ENCODE measurements at places on chromosomes 16 and 17.
A peak's percentile ranks its signal among the peaks of the same experiment; 100 is the strongest.

DNA sequence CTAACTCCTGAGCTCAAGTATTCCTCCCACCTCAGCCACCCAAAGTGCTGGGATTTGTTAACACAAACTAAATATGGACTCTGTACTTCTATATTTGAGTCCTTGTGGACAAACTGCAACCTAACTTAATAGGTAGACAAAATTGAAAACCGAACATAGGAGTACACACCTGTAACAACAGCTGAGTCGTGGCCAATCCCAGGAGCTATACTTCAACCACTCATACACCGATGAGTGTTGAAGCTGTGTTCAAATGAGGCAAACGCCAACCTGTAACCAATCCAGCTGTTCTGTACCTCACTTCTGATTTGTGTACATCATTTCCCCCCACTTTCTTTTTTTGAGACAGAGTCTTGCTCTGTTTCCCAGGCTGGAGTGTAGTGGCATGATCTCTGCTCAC is 471.5 kb upstream of the C16orf82 start:
- DNase-seq: no peak

DNA sequence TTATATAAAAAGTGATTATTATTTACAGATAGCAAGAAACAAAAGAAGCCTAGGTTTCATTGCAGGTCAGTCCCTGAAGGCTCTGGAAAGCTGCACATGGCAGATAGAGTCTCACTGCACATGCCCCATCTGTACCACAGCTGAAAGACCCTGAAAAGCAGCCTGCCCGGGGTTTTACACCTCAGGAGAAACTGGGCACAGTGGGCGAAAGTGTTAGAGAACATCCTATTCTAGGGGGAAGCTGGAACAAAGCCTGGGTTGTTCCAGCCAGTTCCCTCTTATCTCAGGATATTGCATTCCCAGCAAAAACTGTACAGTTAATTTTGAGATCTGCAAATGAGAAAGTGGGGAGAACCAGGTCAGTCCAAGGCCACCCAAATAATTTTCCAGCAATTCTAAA is 419.7 kb downstream of the CNTNAP4 start:
- DNase-seq: no peak

- DNase-seq: no peak
These were observed 4.5 kb upstream of the UNC13D start for GRCh38 chr17:75848523-75849278.

DNA sequence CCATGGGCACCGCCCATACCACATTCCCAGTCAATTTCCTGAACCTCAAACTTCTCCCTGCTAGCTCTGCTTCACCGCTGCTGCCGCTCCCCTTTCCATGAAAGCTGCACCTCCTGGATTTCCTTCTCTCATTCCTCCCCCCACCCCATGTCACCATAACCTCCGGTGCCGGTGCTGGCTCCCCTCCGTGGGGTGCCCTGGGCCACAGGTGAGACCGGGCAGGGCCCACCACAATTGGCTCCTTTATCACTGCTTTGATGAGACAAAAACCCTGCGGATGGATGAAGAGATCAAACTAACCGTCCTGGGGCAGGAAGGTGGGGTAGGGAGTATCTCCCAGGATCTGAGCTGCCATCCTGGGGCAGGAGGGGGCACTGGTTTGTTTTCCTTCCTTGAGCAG is 111.3 kb upstream of the LHX1 start:
- no peak for DNase-seq

DNA sequence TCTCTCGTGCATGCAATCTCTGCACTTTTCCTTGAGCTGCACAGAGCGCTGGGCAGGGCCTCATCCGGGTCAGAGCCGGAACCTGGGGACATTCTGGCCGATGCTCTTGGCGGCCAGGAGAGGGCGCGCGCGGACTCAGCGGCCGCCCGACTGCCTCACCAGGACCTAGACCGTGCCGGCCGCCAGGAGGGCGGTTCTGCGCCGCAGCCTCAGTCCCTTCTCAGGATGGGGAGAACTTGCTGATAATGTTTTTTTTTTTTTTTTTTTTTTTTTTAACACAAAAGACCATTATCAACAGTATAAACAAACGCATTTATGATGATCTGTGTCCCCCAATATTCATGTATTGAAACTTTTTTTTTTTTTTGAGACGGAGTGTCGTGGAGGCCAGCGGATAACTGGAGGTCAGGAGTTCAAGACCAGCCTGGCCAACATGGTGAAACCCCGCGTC is 8.1 kb upstream of the FLYWCH2 start:
- DNase-seq: peak; percentile 18

DNA sequence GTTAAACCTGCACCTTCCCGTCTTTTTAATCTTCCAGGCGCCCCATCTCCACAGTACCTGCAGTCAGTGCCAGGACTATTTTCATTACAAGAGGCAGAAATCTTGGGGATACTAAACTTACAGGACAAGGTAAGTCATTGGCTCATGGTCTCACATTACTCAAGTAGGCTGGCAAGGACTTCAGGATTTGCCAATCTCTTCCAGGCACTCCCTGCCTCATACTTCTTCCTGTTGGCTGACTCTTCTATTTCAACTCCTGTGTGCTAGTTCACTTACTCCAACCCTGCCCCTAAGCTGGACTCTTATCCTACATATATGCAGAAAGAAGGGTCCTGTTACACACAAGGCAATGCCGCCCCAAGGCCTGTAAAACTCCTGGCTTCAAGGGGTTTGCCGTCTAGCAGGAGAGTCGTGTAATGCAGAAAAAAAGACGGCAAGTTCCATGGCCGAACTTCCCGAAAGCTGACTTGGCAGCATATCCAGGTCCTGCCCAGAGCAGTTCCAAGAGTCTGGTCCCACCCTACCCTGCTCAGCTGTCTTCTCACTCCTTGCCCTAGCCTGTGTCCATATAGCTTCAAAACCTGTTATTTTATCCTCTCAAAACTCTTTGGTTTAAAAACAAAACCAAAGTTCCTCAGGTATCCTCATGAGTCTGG is 14.8 kb downstream of the ERN1 start:
- DNase-seq: no peak

DNA sequence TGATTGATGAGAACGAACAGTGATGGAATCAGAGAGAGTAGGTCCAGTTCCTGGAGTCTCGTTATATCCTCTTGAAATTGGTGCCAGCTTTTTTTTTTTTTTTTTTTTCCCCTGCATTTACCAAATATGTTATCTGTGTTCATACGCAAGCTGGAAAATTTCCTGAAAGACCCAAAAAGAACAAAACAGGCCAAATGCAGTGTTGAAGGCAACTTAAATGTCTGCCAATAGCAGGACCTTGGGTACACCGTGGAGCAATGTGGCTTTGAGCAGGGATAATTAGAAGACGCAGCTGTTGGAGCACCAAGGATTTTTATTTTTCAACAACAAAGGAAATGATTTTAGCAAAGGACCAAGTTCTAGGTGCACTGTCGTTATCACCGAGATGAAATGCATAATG is 105.0 kb downstream of the ABCC6 start:
- DNase-seq: no peak

DNA sequence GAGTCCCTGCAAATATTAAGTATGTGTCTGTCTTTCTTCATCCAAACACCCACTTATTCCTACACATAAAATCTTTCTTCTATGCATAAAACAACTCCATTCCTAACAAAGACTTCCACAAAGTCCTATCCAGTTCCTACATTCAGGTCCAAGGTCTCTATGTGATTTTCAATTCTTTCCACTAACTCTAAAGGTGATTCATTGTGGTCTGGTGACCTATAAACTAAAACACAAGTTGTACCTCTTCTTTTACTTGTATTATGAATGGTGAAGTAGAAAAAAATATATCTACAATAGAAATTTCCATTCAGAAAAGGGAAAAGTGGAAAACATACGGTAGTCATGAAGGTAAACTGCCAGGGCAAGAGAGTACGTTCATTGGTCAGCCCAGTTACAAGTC is 56.6 kb downstream of the USP32 start:
- DNase-seq: no peak

- no peak for DNase-seq
These were observed 4.9 kb upstream of the PRSS27 start for GRCh38 chr16:2724816-2725348.

DNA sequence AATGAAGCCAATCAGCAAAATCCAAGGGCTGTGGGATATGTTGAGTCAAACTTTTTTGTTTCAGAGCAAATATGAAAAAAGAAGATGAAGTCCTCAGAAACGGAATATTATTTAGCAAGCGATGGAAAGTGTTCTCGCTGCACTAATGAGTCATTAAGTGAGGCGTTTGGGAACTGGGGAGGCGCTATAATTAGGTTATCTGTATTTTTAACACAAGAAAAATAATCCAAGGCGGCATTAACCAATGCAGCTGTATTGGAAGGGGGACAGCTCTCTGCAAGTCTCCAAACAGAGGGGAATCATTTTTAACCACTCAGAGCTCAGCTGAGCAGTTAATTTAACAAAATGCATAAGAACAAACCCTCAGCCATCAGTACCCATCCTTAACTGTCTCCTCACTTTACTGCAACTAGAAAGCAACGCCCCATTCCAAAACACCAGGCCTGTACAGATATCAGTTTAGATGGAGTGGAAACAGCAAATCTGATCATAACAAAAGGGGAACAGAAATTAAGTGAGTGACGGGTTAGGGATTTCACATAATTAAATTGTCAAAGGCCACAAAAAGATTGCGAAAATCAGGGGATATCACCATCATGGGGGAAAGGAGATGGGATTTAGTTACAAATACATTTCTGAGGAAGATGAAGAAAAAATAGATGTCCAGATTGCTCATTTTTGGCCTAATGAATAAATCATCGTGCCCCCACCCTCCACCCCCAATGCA is 211.0 kb upstream of the TOX3 start:
- DNase-seq: no peak

GRCh38 chr16:3113765-3114479 is 1.5 kb downstream of the ZNF205 start:
- no peak for DNase-seq

- DNase-seq: no peak
These were observed 125.3 kb downstream of the TMEM114 start for GRCh38 chr16:8464979-8465378.

- no peak for DNase-seq
These were observed 4.6 kb downstream of the PRSS33 start for GRCh38 chr16:2782583-2783351.

GRCh38 chr16:56341656-56342399 is 83.5 kb downstream of the AMFR start:
- no peak for DNase-seq

All from GM12864 (cell line).